ENCODE measurements at places on chromosomes 16 and 17.

- DNase-seq = no peak
These were observed 596.3 kb upstream of the SALL1 start for GRCh38 chr16:51747329-51747728.

GRCh38 chr16:82643936-82644630, 17.3 kb downstream of the CDH13 start:
- DNase-seq = no peak

DNA sequence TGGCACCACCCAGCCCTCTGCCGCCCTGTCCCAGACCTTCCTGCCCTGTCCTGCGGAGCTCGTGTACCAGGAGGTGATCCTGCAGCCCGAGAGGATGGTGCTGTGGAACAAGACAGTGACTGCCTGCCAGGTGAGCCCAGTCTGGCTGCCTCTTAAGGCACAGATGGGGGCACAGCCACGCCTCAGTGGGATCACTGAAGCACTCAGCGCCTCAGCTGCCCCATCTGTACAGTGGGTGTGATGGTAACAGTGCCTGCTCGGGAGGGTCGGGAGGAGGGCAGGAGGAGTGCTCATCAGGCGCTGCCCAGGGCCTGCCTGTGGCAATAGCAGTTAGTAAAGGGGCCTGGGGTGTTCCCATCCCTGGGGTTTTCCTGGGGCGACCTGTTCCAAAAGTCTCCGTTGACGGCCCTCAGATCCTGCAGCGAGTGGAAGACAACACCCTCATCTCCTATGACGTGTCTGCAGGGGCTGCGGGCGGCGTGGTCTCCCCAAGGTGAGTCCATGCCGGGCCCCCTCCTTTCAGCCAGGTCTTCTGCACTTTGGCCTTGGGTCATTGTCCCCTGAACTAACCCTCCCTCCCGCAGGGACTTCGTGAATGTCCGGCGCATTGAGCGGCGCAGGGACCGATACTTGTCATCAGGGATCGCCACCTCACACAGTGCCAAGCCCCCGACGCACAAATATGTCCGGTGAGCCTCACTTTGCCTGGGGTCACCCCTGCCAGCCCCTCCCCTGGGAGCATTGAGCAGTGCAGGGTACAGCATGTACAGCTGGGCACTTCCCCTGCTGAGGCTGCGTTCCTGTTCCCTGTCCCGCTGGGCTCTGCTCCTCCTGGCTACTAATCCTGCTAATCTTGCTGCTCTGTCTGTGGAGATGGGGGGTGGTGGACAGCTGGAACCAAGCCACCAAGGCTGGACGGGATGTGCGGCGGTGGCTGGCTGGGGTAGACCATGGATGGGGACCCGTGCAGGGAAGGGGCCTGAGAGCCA, 4.5 kb upstream of the TCAP start:
- peak; percentile 75 for DNase-seq

DNA sequence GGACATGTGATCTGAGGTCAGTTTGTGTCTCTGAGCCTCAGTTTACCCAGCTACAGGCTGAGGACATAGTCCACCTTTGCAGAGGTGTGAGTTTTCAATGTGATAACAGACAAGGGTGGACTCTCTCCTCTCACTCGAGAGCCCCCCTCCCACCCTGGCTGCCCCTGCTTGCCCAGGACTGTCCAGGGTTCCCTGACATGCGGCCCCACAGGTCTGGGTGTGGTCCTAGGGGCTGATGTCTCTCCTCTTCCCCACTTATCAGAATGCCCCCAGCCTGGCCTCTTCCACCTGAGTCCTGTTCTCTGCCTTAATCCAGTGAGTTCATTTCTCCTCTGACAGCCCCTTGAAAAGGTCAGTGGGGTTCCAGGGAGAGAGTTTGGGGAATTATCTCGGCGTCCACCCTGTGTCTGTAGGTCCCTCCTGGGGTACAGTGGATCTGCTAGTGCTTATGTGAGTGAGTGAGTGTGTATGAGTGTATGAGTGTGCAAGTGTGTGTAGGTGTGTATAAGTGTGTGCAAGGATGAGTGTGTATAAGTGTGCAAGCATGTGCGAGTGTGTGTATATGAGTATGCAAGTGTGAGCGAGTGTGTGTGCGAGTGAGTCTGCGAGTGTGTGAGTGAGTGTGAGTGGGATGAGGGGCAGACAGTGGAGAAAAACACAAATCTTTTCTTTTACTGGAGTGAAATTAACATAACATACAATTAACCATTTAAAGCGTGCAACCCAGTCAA, 175.0 kb downstream of the IRF8 start:
- no peak for DNase-seq

All from Right ventricle myocardium inferior (tissue), 1 donor.